ENCODE measurements at places on chromosomes 5 and 9.

- peak; percentile 56 for DNase-seq
Observed at GRCh38 chr9:129607027-129607387, 13.9 kb downstream of the C9orf50 start.

DNA sequence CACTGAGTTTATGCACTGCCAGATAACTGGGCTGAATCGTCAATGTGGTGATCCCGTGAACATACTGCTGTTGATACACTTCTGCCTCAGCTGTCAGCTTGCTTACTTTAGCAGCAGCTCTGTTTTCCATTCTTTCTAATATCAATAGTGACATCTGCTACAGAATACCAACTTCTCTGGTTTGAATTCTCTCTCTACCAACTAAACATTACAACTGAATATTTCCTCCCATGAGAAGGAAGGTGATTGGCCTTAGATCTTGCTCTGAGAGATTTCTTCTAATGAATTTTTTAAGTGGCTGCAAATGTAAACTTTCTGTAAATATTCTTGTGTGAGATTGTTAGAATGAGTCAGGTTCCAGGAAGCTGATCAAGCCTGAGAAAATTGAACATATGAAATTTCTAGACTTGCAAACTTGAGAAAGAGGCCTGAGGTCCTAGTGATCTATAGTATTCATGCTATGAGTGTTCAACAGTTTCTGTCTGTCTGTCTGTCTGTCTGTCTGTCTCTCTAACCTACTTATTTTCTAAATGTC, 205.5 kb upstream of the CDKN2B start:
- DNase-seq: no peak

DNA sequence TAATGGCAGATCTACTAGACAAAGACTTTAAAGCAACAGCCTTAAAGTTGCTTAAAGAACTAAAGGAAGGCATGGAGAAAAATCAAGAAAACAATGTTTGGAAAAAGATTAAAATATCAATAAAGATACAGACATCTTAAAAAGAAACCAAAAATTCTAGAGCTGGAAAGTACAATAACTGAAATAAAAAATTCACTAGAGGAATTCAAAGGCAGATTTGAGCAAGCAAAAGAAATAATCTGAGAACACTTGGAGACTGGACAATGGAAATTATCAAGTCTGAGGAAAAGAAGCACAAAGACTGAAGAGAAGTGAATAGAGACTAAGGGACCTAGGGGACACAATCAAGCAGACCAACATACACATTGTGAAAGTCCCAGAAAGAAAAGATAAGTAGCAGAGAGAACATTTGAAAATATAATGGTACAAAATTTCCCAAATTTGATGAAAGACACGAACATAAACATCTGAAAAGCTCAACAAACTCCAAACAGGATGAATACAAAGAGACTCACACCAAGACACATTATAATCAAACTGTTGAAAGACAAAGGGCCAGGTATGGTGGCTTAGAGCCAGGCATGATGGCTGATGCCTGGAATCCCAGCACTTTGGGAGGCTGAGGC, 26.3 kb downstream of the SIL1 start:
- no peak for DNase-seq

DNA sequence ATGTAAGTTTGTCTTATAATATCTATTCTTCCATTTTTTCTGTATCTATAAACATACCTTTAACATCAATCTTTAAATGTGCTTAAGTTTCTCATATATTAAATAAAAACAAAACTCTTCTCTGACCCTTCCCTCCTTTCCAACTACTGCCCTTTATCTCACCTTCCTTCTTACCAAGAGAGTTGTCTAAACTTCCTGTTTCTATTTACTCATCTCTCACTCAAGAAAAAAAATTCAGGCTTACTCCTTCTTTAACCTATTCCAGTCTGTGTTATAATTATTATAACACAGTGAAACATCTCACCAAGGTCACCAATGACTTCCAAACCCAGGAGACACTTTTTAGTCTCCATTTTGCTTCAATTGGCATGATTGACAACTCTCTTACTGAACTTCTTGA, 140.9 kb downstream of the CCDC171 start:
- no peak for DNase-seq

- no peak for DNase-seq
Observed at GRCh38 chr5:143601917-143602333, 198.4 kb upstream of the NR3C1 start.

DNA sequence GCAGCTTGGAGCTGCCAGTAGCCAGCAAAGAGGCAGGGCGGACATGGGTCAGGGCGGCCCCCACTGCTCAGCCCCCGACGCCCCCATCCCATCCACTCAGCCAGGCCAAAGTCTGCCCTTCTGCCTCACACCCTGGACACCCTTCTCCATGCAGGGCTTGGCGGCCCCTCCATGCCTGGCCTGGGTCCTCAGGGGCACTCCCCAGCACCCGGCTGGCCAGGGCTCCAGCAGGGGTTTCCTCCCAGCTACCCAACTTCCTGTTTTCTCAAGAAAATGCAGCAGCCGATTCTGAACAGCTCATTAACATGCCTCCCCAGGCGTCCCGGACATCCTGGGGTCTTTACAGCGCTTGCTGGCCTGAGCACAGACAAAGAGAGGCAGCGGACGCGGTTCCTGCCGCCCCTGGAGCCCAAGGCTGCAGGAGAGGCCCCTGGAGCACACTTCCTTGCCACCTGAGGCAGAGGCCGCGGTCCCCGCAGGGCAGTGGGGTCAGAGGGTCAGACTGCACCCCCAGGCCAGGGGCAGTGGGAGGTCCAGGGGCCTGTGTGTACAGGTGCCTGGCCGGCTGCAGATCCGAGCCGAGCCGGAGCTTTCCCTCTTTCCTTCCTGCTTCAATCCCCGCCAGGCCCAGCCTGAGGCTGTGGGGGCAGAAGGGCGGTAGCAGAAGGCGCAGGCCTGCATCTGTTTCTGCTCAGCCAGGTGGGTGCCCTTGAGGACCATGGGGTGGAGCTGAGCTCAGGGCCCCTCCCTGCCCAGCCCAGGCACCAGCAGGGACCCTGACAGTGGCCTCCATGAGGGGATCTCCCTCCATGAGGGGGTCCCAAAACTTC, 18.7 kb upstream of the NRARP start:
- DNase-seq: peak; percentile 86

- no peak for DNase-seq
Observed at GRCh38 chr9:135030566-135031226, 56.8 kb upstream of the OLFM1 start.

- no peak for DNase-seq
Observed at GRCh38 chr5:26932238-26932637, 106.1 kb downstream of the CDH9 start.

DNA sequence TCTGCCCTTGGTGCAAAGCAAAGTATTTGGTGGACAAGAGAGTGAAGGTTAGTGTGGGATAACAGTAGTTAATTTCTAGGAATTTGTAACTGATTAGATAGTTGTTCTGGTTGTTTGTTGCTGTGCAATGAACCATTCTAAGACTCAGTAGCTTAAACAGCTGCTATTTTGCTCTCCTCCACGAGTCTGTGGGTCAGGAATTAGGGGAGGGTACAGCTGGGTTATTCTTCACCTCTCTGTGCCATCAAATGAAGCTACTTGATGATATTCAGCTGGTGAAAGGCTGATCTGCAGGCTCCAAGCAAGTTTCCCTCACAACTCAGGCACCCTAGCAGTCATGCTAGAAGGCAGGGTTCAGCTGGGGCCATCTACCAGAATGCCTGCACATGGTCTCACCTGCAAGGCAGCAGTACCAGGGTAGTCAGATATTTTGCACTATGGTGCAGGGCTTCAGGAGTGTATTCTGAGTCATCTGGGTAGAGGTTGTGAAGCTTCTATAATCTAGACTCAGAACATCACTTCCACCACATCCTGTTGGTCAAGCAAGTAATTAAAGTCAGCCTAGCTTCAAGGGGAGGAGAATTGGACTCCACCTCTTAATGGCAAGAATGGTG, 159.5 kb upstream of the SLC28A3 start:
- DNase-seq: no peak

DNA sequence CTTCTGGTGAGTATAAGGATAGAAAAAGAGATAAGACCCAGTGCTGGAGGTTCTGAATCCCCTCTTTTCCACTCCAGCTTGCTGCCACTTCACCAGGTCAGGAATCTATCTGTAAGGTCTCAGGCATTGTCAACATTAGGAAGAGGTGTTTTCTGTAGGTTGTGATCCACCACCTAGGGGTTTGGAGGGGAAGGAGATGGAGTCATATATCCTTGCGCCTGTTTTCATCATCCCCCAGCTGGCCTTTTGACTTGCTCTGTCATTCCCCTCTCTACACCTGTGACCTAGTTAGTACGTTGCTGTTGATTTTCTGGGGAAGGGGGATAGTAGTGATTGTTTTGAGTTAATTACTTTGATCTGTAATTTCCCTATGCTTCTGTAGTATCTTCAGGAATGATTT, 20.5 kb downstream of the SPINK5 start:
- DNase-seq: peak; percentile 8

- DNase-seq: no peak
Observed at GRCh38 chr5:179170606-179171005, 110.4 kb downstream of the ZNF354C start.

DNA sequence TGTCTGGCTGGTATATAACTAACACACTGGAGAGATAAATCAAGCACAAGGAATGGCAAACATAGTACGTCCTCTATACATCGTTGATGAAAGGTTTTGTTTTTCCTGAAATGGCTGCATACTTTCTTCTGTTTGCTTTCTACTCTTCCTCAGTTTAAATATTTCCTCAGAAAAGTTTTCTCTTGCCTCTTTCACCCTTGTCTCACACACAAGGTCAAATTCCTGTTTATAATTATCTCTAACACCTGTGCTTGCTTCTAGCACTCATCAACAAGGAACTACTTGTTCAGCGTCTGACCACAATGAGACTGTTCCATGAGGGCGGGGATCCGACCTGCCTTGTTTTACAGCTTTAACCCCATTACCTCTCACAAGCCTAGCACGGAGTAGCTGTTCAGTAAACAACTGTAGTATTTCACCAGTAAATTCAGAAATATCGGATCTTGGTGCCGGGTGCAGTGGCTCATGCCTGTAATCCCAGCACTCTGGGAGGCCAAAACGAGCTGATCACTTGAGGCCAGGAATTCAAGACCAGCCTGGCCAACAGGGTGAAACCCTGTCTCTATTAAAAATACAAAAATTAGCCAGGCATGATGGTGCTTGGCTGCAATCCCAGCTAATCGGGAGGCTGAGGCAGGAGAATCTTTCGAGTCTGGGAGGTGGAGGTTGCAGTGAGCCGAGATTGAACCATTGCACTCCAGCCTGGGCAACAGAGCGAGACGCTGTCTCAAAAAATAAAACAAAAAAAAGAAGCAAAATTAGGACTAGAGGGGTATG, 37.0 kb downstream of the NR6A1 start:
- no peak for DNase-seq

DNA sequence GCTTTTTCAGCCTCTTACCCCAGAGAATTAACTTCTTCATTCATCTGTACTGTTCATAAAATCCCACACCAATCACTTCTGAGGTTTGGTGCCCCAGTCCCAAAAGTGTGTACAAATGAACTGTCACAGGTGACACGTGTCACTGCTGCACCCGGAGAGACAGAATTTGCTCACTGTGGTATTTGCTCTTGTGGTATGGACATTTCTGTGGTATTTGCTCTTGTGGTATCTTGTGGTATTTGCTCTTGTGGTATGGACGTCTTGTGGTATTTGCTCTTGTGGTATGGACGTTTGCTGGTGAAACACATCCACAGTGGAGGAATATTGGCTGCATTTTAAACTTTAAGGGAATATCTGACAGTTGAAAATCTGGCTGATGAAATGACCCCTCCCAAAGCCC, 214.9 kb upstream of the DAP start:
- DNase-seq: no peak

DNA sequence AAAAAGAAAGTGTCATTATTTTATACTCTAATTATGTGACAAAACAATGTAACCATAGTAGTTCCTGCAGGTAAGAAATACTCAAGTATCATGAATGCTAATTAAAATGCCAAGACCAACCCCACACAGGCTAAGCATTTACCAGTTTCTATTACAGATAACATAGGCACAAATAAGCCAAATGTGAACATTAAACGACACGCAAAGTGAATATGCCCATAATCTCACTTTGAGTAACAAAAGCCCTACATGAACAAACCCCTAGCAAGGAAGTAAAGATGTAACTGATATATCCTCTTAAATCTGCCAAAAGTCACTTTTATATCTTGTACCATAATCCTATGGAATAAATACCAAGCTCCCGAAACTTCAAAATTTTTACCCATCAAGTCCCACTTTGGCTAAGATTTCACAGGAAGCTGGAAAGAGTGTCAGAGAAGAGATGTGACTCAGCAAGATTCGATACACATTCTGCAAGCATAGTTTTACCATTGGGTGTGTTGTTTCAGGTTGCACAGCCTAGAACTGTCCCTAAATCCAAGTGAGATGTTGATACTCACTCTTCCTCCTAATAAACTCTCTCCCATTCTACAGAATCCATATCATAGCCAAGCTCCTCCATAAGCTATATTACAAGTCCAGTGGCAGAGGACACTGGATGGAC, 28.8 kb downstream of the TRPM6 start:
- no peak for DNase-seq

DNA sequence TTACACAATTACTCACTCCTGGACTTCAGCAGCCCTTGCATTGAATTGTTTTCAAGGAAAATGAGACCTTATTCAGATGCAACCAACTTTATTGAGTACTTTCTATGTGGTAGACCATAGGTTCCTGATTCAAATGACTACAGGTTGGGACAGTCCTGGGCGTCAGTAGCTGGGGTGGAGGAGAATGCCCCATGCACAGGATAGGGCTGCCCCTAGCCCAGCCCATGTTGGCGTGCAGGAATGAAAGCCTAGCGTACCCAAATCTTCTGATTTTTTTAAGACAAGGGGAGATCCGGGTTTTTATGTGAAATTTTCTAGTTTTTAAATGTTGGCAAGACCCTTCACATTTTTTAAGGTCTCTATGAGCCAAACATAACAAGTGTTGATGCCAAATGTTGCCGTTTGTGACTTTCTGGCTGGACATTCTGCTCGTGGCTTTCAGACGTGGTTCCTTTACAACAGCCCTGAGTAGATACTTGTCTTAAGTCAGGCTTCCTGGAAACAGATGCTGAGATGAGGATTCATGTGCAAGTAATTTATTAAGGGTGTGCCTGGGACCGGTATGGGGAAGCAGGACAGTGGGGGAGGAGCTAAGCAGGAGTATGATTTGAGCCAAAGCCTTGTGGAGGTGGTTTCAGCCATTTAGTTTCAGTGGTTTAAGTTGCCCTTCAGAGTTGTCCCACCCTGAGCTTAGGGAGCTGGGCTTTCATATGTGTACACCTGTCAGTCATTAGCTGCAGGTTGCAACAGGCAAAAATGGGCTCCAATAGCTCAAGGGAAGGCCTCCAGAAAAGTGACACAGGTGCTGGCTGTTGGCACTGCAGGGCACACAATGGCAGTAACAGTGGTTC, 154.1 kb downstream of the NTRK2 start:
- DNase-seq: no peak

GRCh38 chr9:4243877-4244812, 55.7 kb downstream of the GLIS3 start:
- DNase-seq: no peak

DNA sequence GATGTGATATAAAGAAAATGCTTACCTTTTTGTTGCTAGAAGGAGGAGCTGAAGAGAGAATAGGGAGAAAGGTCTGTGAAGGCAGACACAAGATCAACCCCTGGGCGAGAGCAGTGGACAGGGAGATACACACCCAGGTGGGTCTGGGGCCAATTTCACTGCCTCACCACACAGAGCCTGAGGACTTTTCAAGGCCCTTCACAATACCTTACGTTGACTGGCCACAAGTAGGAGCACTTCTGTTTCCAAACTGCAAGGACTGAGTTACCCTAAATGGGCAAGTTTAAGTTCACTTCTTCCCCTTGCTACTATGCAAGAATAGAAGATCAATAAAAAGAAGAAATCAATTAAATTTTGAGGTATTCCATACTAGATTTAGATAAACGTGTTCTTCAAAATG, 174.5 kb upstream of the SLC12A2 start:
- DNase-seq: peak; percentile 50

GRCh38 chr5:68046445-68046844, 169.1 kb upstream of the PIK3R1 start:
- DNase-seq: no peak
